ENCODE measurements at places on chromosomes 6 and 20. TPM values are rescaled to one million over a fixed set of nuclear protein-coding genes. Genes with fewer than 3 reads are reported as not detected.

- DNase-seq, result no peak
Measured at GRCh38 chr6:110181131-110182030, 1.2 kb downstream of the CDC40 start.

DNA sequence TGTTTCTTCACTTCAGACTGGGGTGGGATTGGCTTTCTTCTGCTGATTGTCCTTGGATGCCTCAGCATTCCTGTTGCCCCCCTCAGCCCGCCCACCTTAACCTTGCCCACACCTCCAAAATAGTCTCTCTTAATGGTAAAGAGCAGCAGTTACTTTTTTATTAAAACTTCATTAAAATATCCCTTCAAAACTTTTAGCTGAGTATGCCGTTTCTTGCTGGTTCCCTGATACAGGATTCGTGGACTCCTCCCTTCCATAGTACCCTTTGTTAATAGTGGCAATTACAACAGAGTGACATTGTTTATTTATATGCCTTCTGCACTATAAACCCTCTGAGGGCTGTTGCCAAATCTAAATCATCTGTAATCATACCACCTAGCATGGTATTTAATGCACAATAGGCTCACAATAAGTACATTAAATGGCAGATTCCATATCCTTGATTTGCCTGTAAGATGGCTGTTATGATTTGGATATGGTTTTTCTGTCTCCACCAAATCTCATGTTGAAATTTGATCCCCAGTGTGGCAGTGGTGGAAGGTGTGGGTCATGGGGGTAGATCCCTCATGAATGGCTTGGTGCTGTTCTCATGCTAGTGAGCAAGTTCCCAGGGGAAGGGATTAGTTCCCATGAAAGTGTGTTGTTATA is 3.5 kb upstream of the MOCS1 start:
- DNase-seq, result no peak

DNA sequence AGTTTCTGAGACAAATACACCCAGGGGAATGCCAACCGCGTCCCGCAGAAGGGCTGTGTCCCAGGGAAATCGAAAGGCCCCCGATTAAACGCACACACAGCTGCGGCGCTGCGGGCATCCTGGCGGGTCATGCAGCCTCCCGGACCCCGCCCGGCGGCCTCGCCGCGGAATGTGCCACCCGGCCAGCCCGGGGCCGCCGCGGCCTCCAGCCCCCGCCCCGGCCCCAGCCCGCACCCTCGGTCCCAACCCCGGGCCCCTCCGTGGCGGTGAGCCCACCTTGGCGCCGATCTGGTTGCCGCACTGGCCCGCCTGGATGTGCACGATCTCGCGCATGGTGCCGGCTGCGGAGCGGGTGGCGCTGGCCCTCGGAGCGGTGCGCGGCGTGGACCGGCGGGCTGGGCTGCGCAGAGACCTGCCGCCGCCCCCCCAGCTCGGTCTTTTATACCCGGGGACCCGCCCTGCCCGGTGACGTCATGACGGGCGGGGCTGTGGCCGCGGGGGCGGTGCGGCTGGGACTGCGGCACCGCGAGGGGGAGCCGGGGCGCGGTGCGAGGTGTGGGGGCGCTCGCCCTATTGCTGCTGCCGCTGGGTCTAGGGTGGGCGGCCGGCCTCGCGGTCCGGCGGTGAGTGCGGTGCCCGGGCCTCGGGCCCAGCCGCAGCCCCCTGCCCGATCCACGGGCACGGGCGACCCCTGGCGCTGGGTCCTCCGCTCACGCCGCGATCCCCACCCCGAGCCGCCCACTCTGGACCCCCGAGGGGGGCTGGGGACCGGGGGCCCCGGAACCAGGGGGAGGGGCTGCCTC is at the start of gene TUBB2A:
Gene TUBB2A (minus strand): TSS at position 414 of the 803 bp plus-strand sequence. CDS start 81 bp downstream, at position 333.
- DNase-seq, result peak; percentile 94

Gene AVP
- total RNA-seq, result not detected

- DNase-seq, result no peak
Measured at GRCh38 chr20:1657556-1658334, at the start of gene SIRPG. Gene SIRPG (minus strand): TSS chr20:1657779. CDS start chr20:1657714, 65 bp downstream.

DNA sequence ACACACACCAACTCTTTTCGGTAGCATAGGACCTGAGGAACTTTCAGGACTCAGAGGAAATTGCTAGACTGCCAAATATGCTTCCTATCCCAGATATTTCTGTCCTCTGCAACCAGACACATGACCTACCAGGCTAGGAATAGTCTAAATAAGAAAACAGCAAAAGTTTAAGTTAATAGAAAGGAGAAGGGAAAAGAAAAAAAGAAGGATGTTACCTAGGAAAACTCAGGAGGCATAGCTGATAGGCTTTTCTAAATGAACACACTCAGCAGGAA is 74.6 kb downstream of the MAP3K5 start:
- DNase-seq, result no peak

- no peak for DNase-seq
Measured at GRCh38 chr6:32045811-32046449, 7.7 kb downstream of the CYP21A2 start.

- DNase-seq, result no peak
Measured at GRCh38 chr6:12294851-12295536, 4.8 kb downstream of the EDN1 start.

- DNase-seq, result no peak
Measured at GRCh38 chr20:49966861-49967260, 15.9 kb upstream of the SNAI1 start.

Gene FERMT1
- total RNA-seq, result 3.5 TPM

DNA sequence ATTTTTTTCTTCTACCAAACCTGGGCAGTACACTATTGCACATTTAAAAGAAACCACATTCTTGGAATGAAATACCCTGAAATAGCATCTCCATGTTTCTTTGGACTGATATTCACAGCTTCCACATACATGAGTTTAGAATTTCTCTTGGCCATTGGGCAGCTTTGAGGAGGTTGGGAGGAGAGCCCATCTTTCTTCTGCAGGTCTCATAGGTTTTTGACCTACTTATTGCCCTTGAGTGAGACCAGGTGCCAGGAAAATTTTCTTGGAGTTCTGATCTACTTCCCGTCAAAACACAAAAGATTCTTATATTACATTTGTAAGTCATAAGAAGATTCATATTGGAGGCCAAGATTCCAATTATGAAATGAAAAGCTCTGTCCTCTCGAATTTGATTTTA is 212.0 kb downstream of the IBTK start:
- DNase-seq, result no peak

GRCh38 chr6:24931296-24931695 is 4.5 kb downstream of the RIPOR2 start:
- DNase-seq, result no peak

DNA sequence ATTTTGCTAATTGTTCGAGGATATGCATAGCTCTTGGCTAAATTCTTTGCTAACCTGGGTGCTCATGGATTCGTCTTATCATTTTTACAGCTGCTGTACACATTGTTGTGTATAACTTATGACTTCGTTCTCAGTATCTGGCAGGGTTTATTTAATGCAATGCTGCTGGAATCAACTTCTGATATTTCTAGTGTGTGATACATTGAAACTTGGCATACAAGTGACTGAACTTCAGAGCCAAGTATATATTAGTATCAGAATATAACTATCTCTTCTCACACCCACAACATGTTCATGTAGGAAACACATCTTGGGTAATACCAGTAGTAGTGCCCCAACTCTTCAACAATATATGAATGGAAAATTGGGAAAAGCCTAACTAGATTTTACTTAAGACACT is 764.2 kb downstream of the TENT5A start:
- no peak for DNase-seq

DNA sequence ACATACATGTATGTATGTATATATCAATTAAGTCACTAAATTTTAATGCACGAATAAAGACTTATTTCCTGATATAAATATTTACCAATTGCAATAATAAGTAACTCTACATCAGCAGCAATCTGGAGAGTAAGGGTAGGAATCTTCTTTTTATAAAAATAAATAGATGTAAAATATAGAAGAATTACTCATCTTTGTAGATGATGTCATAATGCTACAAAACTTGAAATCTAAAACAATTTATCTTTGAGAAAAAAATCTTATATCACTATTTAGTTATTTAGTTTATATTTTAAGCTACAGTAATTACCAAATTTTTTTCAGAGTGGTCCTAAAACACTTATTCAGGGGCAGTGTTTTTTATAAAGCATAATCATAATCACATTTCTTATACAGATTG is 351.7 kb downstream of the RIMS1 start:
- DNase-seq, result no peak

Gene DUSP15
- total RNA-seq, result 49.5 TPM

DNA sequence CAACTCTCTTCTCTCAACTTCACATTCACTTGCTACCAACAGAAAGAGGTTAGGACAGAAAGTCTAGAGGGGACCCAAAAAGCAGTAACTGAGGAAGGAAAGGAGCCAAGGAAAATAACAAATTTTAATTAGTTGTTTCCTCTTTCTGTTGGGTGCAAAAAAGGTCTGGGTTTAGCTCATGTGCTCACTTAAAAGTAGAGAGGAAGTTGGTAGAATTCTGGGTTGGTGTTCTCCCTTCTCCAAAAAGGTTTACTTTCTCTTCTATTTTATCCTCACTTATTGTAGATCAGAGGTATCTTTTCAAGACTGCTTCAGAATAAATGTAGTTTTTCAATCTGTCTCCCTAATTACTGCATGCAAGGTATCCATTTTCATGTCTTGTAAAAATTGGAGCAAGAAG is 42.8 kb downstream of the MAP3K7 start:
- DNase-seq, result no peak

DNA sequence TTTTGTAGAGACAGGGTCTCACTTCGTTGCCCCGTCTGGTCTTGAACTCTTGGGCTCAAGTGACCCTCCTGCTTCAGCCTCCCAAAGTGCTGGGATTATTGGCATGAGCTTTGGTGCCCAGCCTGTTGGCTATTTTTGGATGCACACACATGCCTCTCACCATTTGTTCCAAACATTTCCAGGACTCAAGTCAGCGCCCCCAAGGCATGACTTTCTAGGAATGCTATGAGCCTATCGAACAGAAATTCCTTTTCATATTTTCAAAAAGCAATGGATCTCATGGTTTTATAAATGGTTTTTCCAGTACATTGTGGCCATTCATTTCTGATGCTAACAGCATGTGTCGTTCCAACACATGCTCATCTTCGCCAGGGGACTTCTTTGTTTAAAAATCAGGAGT is 119.3 kb upstream of the NAA20 start:
- peak; percentile 15 for DNase-seq

Gene SAMD10
- 2.9 TPM for total RNA-seq

GRCh38 chr6:135030056-135030473 is 24.6 kb downstream of the HBS1L start:
- DNase-seq, result no peak

Data from sciatic nerve (tissue), 2 donors.